ENCODE measurements at places on chromosomes 2 and 18. TPM values are rescaled to one million over a fixed set of nuclear protein-coding genes. Genes with fewer than 3 reads are reported as not detected.

- no peak for DNase-seq
Observed at GRCh38 chr2:188459061-188459460, 167.4 kb downstream of the GULP1 start.

DNA sequence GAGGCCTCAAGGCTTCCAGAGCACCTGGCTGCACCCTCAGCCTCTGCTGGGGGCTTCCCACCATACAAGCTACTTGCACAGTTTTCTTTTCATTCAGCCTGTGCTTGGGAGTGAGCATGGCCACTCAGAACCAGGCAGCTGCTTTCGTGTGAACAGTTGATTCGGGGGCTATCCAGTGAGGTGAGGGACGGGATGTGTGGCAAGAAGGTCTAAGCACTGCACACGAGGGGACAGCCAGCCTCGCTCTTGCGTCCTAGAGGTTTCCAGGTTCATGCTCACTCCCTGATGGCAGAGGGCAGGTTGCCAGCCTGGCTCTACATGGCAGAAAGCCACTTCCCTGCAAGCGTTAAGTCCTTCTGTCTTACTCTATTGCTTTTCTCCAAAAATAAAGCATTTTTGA, 146.2 kb downstream of the MBP start:
- no peak for DNase-seq

DNA sequence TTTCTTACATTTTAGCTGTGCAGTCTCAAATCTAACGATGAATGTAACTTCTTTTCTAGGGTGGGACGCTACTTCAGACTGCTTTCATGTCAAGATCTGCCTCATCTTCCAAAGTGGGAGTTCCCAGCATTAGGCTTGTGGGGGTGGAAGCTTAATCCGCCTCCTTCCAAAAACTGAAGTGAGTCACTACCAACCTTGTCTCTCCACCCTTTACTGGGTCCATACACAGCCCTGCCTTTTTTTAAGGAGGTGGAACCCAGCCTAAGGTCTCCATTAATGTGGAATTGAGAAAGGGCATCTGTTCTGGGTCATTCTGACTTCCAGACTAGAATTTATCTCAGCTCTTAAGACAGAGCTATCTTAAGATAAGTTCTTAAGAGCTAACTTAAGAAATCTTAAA, 42.0 kb upstream of the NFE2L2 start:
- no peak for DNase-seq

GRCh38 chr2:108594982-108595464, 60.8 kb downstream of the LIMS1 start:
- DNase-seq: no peak

GRCh38 chr2:198664321-198664720, 793.4 kb downstream of the SATB2 start:
- no peak for DNase-seq

GRCh38 chr2:42558827-42559226, 9.6 kb upstream of the MTA3 start:
- DNase-seq: no peak

DNA sequence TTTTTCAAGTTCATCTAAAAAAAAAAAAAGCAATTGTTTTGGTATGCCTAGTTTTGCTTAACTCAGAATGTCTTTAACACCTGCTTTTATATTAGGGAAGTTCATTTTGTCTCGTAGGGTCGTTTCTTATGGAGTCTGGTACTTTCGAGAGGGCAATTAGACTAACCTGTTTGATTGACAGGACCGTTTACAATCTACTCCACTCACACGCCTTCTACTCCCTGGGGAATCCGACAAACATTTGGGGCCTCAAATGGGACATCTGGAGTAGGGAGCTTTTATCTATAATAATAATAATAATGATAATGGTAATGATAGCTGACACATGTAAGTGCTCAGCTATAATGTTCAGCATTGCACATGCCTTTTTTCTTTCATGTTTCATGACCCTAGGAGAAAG, 261.6 kb upstream of the RASGRP3 start:
- no peak for DNase-seq

GRCh38 chr2:108805782-108806181, 19.2 kb downstream of the CCDC138 start:
- DNase-seq: no peak

DNA sequence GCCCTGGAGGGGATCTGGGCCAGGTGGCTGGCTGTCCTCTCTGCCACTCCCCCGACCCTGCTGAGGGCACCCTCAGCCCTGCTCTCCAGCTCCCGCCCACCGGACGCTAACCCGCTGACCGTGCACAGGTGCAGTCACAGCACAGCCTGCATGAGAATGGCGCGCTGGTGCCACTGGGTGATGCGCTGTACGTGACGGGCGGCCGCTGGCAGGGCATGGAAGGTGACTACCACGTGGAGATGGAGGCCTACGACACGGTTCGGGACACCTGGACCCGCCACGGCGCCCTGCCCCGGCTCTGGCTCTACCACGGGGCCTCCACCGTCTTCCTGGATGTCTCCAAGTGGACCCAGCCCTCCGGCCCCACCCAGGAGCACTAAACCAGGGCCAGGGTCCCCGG, 8.1 kb upstream of the ERFE start:
- DNase-seq: no peak

GRCh38 chr18:39058386-39059000, 1492.9 kb upstream of the CELF4 start:
- no peak for DNase-seq

DNA sequence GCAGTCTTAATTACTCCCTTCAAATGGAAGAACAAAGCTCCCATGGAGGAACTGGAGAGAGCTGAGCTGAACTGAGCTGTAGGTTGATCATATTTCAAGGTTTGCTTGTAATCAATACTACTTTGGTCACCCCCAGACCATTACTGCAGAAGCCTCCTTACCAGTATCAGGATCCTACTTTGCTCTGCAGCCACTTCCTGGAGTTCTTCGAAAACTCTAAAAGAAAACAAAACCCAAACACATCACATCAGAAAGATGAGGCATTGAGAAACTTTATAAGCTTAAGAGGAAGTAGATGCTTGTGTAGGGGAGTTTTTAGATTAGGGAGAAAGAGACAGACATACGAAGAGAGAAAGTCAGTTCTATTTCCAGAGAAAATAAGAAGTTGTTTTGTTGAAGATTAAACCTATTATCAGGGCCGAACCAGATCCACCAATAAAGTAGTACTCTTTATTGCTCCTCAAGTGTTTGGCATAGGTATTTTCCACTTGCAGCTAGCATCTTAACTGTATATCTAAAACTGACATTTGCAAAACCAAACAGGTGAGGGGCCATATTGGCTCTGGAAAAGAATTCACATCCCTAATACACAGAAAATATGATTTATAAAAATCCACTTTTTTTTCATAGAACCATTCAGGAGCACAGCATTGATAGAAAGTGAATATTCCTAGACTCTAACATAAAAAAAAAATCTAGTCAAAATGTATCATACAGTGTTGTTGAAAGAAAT, 166.9 kb upstream of the KLF7 start:
- DNase-seq: no peak

DNA sequence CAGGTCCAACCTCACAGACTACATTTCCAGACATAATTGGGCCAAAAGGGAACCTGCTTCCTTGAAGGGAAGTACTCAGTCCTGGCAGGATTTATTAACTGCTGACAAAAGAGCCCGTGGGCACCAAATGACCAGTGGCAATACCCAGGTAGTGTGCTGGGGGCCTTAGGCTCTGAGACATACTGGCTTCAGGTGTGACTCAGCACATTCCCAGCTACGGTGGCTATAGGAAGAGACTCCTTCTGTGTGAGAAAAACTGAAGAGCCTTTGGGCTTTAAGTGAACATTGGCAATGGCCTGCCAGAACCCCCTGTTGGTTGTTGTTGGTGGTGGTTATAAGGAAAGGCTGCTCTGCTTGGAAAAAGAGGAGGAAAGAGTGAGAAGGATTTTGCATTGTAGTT, 401.8 kb downstream of the KCNJ3 start:
- no peak for DNase-seq

- DNase-seq: no peak
Observed at GRCh38 chr2:144595686-144596072, 75.8 kb upstream of the ZEB2 start.

- no peak for DNase-seq
Observed at GRCh38 chr2:16525265-16525887, 140.3 kb downstream of the CYRIA start.

DNA sequence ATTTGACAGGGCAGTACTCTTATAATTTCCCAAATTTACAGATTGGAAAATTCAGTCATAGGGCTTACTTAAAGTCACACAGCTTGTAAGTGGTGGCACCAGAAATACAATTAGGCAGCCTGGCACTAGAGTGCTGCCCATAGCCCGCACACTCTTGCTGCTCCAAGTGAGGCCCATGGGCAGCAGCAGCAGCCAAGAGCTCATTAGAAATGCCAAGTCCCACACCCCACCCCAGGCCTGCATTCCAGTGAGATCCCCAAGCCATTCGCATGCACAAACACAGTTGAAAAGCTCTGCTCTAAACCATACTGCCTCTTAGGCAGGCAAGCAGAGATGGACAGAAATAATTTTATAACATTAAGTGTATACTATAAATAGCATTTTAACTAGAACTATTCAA, 379.3 kb upstream of the PKDCC start:
- DNase-seq: no peak

DNA sequence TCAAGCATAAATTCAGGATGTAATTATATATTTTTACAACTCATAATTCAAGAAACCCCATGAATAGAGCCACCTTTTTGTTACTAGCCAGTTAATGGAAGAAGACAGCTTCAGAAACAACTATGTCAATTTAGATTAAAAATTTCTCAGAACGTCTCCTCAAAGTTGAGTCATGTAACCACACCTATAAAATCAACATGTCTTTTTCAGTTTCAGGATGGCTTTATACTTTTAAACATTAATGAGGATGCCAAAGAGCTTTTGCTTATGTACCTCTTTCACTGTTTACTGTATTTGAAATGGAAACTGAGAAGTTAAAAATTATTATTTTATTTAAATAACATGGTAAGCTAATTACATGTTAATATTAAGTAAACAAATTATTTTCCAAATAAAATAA, 280.1 kb downstream of the PTH2R start:
- DNase-seq: no peak

DNA sequence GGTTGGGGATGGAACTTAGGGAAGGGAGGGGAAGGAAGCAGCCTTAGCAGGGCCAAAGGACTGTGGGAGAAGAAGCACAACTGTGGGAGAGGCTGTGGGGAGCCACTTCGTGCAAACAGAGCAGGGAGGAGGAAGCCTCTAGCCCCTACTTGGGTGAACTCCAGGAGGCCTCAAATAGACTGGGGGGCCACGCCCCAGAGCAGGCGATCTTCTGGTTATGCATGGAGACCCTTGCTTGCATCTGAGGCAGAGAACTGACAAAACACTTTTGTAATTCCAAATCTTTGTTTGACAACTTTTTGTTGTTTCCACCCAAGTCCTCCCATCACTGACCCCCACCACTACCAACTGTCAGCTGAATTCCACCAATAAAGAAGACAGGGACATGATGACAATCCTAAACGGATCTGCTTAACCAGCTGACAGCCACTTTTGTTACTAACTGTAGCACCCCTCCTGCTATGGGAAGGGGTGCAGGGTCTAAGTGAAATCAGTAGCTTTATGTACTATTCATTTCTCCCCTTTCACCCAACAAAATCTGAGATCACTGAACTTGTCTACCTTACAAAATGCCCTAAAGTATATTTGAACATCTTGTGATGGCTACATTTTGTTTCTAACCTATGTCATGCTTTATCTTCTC, 80.5 kb upstream of the CPO start:
- DNase-seq: no peak

- DNase-seq: no peak
Observed at GRCh38 chr2:203619267-203619878, 84.3 kb upstream of the RAPH1 start.

DNA sequence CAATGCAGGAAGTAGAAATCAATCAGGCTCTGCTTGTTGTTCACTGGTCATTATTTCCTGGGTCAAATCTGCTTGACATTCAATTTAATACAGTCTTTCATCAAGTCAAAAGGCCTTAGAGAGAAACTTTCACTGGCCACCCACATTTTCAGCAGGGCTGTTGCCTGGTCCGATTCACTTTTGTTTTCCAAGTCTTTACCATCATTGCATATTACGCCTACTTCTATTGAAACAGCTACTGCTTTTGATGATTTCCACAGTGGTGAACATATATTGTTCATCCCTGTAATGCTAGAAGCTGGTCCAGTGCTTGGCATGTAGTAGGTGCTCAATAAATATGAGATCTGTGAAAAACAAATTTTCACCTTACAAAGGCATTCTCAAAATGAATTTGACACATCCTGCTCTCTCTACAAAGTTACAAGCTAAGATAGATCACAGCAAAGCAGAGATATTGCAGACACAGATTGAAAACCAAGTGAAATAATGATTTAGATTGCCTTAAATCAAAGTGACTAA, 600.1 kb downstream of the ARHGAP15 start:
- no peak for DNase-seq

- no peak for DNase-seq
Observed at GRCh38 chr2:217192366-217192765, 332.5 kb upstream of the TNP1 start.

GRCh38 chr2:27471961-27472360, 17.6 kb downstream of the IFT172 start:
- no peak for DNase-seq

DNA sequence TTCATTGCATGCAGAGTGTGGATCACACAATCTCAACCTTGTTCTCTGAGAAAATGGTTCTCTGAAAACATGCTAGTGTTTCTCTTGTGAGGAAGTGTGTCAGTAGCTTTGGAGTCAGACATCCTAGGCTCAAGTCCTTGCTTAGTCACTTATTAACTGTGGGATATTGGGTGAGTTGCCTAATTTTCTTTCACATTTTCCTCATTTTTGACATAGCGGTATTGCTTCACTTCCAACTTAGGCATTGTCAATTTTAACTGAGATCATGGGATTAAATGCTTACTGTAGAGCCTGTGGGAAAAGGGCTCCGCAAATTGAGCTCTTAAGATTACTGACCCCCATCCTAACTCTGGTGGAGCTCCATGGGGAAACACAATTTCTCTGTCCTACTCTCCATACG, 622.2 kb downstream of the CNTNAP5 start:
- DNase-seq: no peak

- DNase-seq: peak; percentile 95
Observed at GRCh38 chr2:173159791-173160463, 84.3 kb downstream of the MAP3K20 start.

DNA sequence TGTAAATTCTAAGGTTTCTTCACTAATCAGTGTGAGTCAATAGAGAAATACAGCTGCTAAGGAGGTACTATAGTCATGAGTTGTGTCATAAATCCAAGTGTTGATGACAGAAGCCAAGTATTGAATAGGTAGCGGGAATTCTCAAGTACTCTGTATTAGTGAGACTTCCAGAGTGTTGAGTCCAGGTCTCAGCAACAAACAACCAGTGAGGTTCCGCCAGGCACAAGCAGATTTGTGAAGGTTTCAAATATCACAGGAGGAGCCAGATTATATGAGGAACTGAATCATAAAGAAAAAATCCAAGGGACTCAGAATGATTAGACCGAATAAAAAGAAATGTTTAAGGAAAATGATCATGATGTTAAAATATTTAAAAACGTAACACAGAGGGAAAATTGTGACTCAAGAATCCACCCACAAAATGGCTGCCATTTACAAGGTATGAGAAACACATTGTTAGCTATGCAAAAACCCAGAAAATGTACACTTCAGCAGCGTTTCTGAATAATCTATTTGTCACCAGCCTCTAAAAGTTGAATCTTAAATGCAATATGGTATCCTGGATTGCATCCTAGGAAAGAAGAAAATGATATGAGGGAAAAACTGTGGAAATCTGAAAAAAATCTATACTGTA, 27.3 kb upstream of the EVA1A start:
- no peak for DNase-seq

The AFG3L2 gene
- total RNA-seq: 60.1 TPM

The REG1B gene
- not detected for total RNA-seq

The RAX gene
- total RNA-seq: not detected

The OST4 gene
- 465 TPM for total RNA-seq

The CDH20 gene
- total RNA-seq: not detected

The EFEMP1 gene
- 246 TPM for total RNA-seq

The RGPD4 gene
- 0.26 TPM for total RNA-seq

The COL4A3 gene
- total RNA-seq: 2.7 TPM

Measured in right atrium auricular region (tissue), 2 donors.